ENCODE measurements at places on chromosomes 12 and 14.

GRCh38 chr12:48999371-49000131, at the start of gene DDN:
DDN (minus strand) TSS chr12:48999375; CDS start chr12:48999287, 88 bp downstream.
- no peak for DNase-seq

GRCh38 chr14:42633504-42634095, 1026.9 kb downstream of the LRFN5 start:
- no peak for DNase-seq

DNA sequence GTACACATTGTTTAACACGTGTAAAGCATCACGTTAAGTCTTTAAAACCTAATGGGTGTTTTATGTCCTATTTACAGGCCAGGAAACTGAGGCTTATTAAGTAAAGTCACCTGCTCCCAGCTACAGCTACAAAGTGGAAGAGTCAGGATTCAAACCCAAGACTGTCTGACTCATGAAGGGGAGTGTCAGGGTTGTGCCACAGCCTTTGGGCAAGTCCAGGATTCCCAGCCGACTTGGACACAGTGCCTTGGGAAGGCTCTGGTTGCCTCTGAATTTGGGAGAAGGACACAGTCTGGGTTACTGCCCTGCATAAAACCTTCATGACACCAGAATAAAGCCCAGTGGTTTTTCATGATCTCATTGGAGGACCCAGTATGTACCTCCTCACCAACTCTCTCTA, 7.3 kb downstream of the RNU4-2 start:
- DNase-seq: no peak

DNA sequence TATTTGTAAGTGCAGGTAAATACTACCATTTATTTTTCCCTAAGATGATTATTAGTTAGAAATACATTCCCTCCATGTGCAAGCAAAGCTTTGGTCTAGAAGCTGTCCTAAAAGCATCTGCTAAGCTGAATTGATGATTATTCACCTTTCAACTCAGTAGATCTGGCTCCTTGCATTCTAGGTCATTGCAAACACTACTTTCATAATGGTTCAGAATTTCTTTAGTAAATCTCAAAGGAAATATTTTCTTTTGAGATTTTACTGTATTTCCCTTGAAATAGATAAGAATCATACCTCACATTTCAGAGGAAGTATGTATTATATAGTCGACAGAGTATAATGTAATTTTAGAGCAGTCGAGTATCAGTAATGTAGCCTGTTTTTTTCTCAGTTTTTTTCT, 2.4 kb downstream of the ETNK1 start:
- no peak for DNase-seq

DNA sequence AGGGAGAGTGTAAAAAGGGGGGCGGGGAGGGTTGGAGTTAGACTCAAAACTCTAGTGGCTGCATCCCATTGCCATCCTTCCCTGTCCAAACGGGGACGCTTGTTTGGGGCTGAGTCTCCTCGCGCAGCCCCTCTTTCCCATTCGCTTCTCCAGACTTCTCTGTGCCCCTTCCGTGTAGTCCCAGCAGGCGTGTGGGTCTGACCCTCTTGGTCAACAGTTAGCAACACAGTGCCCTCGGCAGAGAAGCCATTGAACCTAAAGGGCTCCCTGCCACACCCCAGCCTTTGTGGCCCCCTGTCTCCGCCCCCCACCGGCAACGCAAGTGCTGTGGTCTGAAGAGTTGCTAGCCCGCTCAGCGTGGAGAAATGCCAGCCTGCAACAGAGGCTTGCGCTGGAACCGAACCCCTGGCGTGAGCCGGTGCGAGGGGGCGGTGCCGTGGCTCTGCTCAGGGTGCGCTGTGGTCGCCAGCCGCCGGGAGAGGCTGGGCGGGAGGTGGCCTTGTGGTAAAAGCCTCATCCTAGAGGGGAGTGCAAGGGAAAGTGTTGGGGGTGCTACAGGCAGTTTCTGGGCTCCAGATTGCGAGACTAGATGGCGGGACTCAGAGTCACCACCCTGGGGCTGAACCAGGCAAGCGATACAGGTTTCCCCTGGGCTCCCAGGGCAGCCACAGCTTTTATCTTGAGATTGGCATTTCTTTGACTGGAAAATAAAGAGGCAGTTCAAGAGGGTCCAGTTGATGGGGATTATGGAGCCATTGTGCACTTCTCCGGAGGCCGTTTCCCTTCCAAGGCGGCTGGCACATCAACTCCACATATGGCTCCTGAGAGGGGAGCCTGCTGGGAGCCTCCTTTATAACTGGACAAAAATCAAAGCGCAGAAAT, 2.1 kb downstream of the PLXNC1 start:
- no peak for DNase-seq

DNA sequence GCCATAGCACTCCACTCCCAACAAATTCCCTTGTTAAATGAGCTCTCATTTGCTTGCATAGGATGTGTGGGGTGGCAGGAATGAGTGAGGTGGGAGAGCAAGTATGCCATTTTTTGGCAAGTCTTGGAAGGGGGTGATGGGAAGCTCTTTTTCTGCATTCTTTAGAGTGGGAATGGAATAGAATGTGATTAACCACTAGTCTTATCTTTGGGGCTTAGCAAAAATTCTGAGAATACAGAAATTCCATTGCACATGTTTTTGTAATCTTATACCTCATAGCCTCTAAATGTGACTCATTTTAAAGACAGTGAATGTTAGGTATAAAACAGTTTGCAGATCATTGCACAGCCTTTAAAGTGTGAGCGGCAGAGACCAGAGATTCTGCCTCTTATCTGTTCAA, 28.4 kb upstream of the NEDD1 start:
- no peak for DNase-seq

GRCh38 chr12:57236925-57237595, 7.5 kb downstream of the SHMT2 start:
- DNase-seq: no peak

GRCh38 chr12:19018302-19018970, 111.1 kb upstream of the PLEKHA5 start:
- DNase-seq: no peak

GRCh38 chr12:100221523-100221922, 20.9 kb downstream of the ACTR6 start:
- DNase-seq: no peak

DNA sequence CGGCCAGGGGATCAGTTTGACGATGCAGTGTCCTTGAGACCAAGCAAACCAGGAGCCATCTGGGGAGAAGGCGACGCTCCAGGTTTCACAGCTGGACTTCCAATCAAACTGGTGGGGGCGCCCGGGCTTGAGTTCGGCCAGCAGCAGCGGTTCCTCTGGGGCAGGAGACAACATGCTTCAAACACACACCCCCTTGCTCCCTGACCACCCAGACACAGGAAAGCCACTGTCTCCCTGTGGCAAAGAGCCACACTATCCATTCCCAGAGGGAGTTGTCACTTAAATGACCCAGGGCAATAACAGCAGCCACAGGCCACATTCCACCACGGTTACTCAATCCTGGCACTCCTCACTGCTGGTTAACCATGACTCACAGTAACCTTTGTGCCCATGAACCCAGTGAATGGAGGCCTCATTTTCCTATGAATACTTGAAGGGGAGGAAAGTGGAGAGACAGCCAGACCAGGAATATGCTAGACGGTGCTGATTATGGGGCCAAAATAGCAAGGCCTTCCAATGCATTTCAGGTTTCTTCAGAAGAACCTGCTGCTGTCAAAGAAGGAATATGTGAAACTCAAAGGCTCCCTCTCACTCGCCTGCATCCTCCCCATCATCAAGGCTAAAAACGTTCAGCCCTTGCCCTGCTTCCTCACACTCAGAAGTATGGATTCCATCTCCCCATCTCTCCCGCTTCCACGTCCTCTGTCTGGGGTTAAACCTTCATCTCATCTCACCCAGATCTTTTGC, 8.5 kb downstream of the WSB2 start:
- DNase-seq: no peak

GRCh38 chr12:116626153-116626552, 67.0 kb downstream of the MAP1LC3B2 start:
- DNase-seq: no peak

GRCh38 chr12:24850496-24850895, 98.4 kb downstream of the BCAT1 start:
- DNase-seq: no peak

DNA sequence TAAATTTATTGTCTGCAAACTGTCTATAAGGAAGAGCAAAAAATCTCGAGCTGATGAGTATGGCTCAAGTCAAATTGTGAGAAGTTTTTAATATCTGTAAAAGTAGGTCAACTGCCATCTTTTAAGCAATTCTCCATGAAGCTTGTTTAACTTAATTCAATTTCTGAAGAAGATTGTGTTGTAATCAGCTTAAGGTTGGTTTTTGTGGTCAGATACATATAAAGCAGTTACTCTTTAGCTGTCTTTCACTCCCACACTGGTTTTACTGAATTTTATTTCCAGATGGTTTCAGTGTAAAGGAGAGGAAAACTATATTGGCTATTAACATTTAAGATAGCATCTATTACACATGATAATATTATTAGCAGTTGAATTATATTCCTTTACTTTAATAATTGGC, 1165.1 kb downstream of the SLC16A7 start:
- no peak for DNase-seq

DNA sequence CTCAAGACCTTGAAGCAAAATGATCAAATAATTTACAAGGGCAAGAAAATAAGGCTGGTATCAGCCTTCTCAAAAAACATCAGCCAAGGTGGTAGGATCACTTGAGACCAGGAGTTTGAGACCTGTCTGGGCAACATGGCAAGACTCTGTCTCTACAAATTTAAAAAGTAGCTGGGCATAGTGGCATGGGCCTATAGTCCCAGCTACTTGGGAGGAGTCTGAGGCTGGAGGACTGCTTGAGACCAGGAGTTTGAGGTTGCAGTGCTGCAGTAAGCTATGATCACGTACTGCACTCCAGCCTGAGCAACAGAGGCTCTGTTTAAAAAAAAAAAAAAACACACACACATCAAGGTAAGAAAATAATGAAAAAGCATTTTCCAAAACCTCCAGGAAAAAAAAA, 22.1 kb downstream of the SEC23A start:
- DNase-seq: no peak

GRCh38 chr12:38328306-38328895, 11.8 kb downstream of the ALG10B start:
- no peak for DNase-seq

DNA sequence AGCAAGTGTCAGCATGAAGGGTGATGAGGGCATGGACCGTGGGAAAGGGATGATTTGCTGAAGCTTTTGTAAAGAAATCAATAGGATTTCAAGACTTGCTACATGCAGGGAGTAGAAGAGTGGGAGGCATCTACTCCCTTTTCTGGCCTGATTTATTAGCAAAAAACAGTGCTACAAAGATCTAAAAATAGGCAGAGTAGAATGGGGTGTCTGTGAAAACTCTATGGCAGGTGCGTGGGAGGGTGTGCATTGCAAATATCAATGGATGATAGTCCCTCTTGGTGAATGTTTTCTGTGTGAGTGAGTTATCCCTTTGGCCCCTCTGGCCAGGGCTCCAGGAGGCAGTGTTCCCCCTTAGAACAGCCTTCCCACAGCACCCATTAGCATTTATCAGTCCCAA, 139.0 kb downstream of the SMOC1 start:
- DNase-seq: no peak

- no peak for DNase-seq
These were observed 7.0 kb downstream of the SYT1 start for GRCh38 chr12:78871566-78871965.

DNA sequence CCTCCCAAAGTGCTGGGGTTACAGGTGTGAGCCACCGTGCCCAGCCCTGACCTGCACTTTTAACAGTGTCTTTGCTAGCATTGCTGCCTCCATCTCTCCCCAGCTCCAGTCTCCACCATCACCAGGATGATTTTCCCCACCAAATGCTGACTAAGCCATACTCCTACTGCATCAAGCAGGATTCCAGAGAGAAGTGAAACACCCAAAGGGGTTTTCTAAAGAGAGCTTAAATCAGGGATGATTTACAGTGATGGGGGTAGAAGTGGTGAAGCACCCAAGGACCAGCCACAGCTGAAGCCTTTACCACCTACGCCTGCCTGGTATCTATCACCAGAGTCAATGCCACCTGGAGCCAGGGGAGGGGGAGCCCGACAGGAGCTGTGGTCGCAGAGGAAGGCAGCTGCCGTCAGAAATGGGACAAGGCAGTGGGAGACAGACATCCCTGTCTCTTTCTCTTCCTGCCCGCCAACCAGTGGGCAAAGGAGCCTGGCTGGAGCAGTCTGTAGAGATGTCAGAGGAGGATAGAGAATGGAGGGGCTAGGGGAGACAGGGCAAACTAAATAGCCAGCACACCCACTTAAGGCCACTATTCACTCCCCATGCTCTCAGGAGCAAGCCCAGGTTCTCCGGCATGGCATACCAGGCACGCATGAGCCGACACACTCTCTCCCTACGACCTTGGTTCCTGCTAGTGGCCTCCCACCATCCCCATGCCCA, 22.4 kb upstream of the CD9 start:
- no peak for DNase-seq

- no peak for DNase-seq
These were observed 23.1 kb upstream of the PWP1 start for GRCh38 chr12:107662484-107662883.

- DNase-seq: no peak
These were observed 15.5 kb upstream of the NTN4 start for GRCh38 chr12:95805864-95806671.

DNA sequence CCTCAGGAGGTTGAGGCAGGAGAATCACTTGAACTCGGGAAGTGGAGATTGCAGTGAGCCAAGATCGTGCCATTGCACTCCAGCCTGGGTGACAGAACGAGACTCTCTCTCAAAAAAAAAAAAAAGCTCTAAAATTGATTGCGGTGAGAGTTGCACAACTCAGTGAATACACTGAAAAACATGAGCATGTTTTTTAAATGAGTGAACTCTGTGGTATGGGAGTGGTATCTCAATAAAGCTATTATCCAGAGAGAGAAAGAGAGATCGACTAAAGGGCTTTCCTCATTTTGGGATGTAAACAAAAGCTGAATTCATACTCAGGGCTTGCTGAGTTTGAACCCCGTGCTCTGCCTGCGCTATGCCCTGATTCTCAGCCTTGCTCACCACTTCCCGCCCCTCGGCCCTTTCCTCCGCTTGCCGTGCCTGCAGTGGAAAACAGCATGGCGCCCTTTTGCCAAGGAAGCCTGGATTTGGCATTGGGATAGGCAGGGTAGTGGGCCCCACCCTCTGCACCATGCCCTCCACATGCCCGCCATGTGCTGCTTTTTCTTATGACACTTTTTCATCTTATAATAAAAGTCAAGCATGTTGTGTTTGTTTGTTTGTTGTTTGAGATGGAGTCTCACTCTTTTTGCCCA, 102.5 kb downstream of the LGMN start:
- DNase-seq: no peak

- DNase-seq: no peak
These were observed 68.4 kb upstream of the FLRT2 start for GRCh38 chr14:85461432-85462133.

DNA sequence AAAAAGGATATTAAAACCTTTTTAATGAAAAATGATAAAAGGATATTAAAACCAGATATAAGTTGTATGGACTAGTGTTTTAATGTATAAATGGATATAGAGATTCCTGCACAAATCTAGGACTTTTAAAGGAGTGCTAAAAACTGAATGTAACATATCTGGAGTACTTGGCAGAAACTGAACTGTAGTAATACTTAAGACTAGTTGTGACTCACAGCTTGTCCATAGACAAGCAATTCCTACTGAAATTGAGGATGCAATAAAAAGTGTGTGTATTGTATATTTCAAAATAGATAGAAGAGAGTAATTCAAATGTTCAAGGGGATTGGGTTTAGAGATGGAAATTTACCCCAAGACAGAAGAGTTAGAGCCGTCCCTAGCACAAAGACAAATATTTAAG, 59.6 kb downstream of the FBXO33 start:
- DNase-seq: no peak

- DNase-seq: no peak
These were observed 1.5 kb upstream of the SLC25A47 start for GRCh38 chr14:100321473-100322137.

- DNase-seq: no peak
These were observed 14.5 kb upstream of the CERS5 start for GRCh38 chr12:50181691-50182090.
